ENCODE measurements at places on chromosomes 13 and 19. TPM values are rescaled to one million over a fixed set of nuclear protein-coding genes. Genes with fewer than 3 reads are reported as not detected.

The VSTM2B gene
- not detected for total RNA-seq

The PEAK3 gene
- not detected for total RNA-seq

The PSG4 gene
- 5.7 TPM for total RNA-seq

The TRMT1 gene
- total RNA-seq = 37.7 TPM

The TUBA3C gene
- total RNA-seq = not detected

The ZNF681 gene
- 1.7 TPM for total RNA-seq

The PSG2 gene
- not detected for total RNA-seq

The EMC10 gene
- total RNA-seq = 74.2 TPM

The DHX34 gene
- total RNA-seq = 17.1 TPM

The DACT3 gene
- total RNA-seq = 0.04 TPM

The RAP2A gene
- total RNA-seq = 21.9 TPM

The ZIM2 gene
- not detected for total RNA-seq

The SIGLEC6 gene
- total RNA-seq = not detected

The IRGC gene
- not detected for total RNA-seq

The SLC6A16 gene
- 0.17 TPM for total RNA-seq

The IGLON5 gene
- total RNA-seq = not detected

The RYR1 gene
- 0.78 TPM for total RNA-seq

The ZNF208 gene
- total RNA-seq = 1.4 TPM

The SPRED3 gene
- total RNA-seq = 2.6 TPM

The FLT1 gene
- total RNA-seq = not detected

The STARD13 gene
- total RNA-seq = 12.6 TPM

The CYP4F2 gene
- total RNA-seq = not detected

The CACNG7 gene
- not detected for total RNA-seq

The ETV2 gene
- total RNA-seq = 0.71 TPM

The C19orf85 gene
- not detected for total RNA-seq

The PSG1 gene
- not detected for total RNA-seq

The LENG1 gene
- total RNA-seq = 9.7 TPM

The CEACAM6 gene
- 0.04 TPM for total RNA-seq

The ZNF846 gene
- 5.4 TPM for total RNA-seq

The KLK2 gene
- not detected for total RNA-seq

Data from foreskin keratinocyte (primary cell).